Stimulated activated CD4-positive, alpha-beta T cell treated with anti-CD3 and anti-CD28 coated beads, TNF-alpha, amount 100 ng/mL, for 48 hours (primary cell): ENCODE measurements at places on chromosomes 4 and X.

GRCh38 chrX:16743604-16744325, 24.4 kb downstream of the SYAP1 start:
- DNase-seq: no peak

GRCh38 chrX:19683358-19683757, 168.1 kb upstream of the MAP3K15 start:
- no peak for DNase-seq

DNA sequence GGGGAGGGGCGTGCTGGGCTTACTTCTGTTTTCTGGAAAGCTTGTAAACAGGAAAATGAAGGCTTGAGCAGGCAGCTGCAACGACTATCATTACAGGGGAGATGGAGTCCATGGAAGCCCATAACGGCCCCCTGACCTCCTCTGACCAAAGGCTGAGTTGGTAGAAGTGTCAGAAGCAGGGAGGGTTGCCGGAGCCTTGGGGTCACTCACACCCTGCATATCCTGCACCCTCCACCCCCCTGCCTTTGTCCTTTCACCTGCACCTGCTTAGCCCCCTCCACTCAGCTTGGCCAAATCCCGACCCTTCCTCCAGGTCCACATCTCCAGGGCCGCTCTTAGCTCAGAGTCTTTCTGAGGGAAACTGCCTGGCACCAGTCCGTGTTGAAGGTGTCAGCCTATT, 12.5 kb upstream of the MSX1 start:
- no peak for DNase-seq

DNA sequence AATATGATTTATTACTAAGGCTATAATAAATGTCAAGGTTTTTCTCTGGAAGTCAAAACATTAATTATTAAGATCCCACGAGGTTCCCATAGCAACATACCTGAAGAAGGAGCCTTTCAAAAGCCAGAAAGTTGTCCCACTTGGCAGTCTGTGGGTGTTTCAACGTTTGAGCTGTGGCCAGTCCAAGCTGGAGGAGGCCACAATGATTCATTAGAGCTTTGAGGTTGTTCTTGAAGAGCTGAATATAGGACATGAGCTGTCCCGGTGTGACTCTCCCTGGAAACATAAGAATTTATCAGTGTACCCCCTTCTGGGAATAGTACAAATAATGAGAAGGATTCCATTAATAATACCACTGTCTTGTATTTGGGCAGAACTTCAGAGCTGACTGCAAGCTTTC, 92.1 kb downstream of the SCFD2 start:
- DNase-seq: no peak

DNA sequence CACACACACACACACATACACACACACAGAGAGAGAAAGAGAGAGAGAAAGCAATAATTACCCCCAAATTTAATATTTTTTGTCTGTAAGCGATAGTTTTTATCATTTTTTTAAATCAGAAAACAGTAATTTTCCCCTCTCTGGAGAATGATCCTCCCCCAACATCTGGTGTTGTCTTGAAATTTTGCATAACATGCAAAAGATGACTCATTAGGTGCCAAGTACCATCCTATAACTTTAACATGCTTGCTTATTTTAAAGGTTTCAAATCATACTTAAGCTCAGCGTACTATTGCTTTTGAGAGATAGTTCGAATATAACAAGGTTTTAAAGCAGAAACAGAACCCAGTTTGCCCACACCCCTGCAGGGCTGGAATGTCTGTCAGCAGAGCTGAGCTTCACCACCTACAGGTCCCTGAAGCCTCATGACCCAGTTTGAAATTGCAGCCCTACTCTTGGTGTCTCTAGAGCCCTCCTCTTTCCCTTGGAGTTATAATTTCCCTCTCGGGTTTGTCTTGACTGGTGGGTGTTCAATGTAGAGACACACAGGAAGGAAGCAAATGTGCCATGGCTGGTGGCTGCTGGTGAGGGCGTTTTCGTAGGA, 175.0 kb upstream of the HS3ST1 start:
- no peak for DNase-seq

GRCh38 chrX:150007356-150007755, 69.1 kb upstream of the EOLA2 start:
- DNase-seq: no peak
